CD4-positive, alpha-beta T cell (primary cell): ENCODE measurements at places on chromosomes 4 and X.

DNA sequence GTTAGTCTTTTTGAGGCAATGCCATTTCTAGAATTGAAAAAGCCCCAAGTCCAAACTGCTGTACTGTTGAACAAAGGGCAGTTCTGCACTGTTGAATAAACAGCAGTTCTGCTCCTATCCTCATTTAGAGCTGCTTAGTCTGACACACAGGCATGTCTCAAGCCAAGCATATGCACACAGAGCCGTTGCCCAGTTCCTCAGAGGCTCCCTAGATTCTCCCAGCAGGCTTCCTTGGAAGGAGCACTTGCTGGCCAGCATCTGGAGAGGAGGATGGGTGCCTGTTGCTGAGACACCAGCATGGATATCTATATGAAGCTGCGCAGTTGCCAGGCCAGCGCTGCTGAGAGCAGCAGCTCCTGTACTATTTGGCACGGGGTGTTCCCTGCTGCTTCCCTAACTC lies 138.3 kb upstream of the USP38 start:
- no peak for DNase-seq

GRCh38 chr4:73740353-73740778 lies at the start of gene CXCL8:
Gene CXCL8, plus strand, starts transcription at chr4:73740569. Its CDS starts 90 bp downstream, at chr4:73740659.
- no peak for DNase-seq

GRCh38 chrX:124328765-124329164 lies 3.7 kb upstream of the TEX13D start:
- DNase-seq: no peak

DNA sequence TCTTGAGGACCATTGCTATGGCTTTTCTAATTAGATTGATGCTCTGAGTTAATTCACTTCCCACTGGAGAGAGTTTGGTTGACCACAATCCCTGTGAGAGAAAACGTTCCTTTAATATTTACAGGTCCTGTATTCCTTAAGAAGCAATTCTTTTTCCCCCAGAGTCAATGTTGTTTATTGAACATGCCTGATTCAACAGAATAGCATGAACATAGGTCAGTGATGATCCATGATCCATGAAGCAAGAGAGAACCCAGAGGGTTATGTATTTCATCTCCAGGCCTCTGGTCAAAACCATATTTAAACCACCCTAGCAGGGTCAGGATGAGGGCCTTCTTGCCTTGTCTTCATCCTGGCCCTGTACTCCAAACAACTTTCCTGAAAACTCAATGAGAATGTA lies 39.4 kb upstream of the EFHC2 start:
- no peak for DNase-seq

DNA sequence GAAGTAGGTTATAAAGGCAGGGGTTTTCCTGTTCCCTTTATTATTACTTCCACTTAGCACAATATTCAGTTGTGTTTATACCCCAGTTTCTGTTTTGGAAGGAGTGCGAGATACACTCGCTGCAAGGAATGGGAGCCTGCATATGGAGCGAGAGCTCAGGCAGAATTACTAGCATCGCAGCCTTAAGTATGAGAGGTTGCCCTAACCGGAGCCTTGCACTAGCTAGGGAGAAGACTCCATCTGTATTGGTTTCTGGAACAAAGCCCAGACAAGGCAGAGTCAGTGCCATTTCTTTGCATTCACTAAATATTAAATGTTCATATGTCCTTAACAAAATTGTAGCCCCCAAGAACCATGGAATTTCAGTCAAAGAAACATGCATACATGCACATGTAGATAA lies 6.2 kb upstream of the DCTD start:
- no peak for DNase-seq

DNA sequence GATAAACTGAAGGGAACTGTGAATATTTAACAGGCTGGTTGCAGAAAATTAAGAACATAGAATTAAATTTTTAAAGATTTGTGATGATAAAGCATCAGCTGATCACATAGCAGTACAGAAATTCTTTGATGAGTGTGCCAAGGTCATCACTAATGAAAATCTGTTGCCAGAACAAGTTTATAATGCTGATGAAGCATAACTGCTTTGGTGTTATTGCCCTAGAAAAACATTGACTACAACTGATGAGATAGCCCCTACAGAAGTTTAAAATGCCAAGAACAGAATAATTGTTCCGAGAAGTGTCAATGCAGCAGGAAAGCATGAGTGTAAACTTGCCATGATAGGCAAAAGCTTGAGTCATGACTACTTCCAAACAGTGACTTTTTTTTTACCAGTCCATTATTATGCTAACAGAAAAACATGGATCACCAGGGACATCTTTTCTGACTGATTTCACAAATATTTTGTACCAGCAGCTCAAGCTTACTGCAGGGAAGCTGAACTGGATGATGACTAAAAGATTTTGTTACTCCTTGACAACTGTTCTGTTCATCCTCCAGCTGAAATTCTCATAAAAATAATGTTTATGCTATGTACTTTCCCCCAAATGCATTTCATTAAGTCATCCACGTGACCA lies 1136.6 kb downstream of the FAT4 start:
- DNase-seq: no peak

DNA sequence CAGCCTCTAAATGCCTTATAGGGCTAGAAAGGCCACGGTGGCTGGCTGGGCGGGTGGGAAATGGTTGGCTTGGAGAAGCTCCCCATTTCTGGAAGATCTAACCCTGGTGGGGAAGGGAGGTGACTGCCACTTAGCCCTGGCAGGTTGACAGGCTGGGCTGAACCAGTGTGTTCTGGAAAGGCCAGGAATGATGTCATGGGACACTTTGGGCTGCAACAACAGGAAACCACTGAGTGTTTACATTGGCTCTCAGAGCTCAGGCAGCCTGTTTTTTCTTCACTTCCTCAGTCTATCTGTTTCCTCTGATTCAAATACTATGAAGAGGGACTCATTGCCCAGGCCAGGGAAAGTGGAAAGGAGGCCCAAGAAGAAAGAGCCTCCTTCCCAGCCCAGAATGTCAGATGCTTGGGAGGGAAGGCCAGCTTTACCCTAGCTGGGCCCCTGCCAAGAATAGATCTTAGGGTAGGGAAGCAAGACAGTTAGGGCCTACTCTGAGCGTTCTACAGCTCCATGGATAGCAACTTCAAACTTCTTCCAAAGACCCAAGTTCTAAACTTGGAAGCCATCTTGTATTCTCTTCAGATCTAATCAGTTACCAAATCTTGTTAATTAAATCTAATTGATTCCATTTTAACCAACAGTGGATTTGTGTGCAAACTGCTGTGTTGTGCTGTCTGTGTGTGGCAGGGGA lies 65.8 kb upstream of the MSN start:
- peak; percentile 88 for DNase-seq

- no peak for DNase-seq
These were observed 2.6 kb downstream of the LSM6 start for GRCh38 chr4:146178126-146178525.

DNA sequence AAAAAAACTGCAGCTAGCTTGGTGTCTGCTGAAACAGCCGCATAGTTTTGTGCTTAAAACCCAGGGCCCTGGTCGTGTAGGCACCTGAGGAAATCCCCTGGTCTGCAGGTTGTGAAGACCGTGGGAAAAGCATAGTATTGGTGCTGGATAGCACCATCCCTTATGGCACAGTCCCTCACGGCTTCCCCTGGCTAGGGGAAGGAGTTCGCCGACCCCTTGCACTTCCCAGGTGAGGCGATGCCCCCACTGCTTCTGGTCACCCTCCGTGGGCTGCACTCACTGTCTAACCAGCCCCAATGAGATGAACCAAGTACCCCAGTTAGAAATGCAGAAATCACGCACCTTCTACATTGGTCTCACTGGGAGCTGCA lies 1105.1 kb downstream of the STPG2 start:
- DNase-seq: no peak

GRCh38 chr4:183286590-183287308 lies 33.3 kb downstream of the CLDN22 start:
- no peak for DNase-seq

DNA sequence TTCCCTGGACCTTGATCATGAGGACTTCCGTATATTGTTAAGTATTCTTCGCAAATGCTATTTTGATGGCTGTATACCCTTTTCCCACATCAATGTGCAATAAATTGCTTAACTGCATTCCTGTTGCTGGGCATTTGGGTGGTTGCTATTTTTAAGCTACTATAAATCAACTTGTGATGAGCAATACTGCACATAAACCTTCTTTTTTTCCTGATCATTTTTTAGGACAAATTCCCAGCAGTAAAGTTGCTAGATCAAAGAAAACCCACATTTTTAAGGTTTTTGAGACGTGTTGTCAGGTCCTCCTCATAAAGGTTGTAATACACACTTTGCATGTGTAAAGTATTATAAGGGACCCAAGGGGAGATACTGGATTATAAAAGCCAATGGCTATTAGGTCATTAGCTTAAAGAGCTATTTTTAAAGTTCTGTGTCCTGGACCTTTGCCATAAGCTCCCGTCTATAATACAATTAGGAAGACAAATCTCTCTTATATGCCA lies 35.6 kb downstream of the LIMCH1 start:
- DNase-seq: no peak

DNA sequence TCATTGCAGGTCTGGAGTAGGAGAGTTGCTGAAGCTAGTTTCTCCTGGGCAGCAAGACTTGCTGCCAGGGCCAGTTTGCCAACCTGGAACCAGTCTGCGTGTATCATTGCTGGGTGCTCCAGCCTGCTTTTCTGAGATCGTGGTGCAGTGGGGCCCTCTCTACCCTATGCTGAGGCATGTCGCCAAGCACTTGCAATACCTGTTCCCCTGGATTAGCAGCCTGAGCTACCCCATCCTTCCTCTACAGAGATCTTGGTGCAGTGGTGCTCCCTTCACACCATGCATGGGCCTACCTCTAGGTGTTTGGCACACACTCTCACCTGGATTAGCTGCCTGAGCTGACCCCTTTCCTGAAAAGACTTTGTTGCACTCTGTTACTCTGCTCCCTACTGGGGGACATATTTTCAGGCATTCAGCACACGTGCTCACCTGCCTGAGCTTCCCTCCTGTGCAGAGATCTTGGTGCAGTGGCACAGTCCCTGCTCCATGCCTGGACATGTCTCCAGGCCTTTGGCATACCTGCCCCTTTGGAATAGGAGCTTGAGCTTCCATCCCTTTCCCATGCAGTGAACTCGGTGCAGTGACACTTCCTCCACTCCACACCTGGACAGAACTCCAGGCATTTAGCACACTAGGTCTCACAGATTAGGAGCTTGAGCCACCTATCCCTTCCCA lies 133.7 kb upstream of the CXCL13 start:
- no peak for DNase-seq

- DNase-seq: no peak
These were observed 71.6 kb upstream of the LEF1 start for GRCh38 chr4:108240366-108240765.

DNA sequence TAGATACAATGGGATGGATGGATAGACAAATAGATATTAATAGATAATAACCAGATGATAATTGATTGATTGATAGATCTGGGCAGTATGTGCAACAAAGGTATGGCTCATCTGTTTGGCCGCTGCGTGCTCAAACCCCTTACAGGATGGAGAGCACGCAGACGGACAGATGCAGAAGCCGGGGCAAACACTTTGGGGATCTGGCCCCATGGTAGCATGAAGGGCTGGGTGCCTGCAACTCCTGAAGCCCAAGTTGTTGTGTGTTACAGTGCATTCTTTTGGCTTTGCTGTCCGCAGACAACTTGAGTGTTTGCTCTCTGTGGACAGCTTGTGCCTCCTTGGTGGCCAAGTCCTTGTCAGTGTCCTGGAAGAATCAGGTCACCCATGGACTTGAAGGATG lies 10.6 kb upstream of the DHRSX start:
- DNase-seq: no peak

DNA sequence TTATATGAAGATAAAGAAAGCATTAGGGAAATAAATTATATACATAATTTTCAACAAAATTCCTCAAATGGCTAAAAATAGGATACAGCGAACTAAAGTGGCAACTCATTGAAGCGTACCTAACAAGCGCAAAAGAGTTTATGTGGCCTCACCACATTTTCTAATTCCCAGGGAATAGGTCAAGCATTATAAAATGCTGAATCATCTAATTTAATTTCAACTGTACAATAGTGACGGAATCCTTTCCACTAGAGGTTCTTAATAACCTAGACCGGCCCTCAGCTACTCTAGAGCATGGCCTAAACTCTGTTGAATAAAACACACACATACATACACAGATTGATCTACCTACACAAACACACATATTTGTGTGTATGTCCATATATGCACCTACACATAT lies 29.1 kb downstream of the CXXC4 start:
- no peak for DNase-seq
